Left lung (tissue), 14 donors: ENCODE measurements at places on chromosomes 1 and 21. TPM values are rescaled to one million over a fixed set of nuclear protein-coding genes. Genes with fewer than 3 reads are reported as not detected.

GRCh38 chr21:26095131-26095530 is 75.4 kb downstream of the APP start:
- no peak overlapping the region for H3K4me3 ChIP-seq
- no peak for DNase-seq
- H3K36me3 ChIP-seq = no peaks in the 10 kb centered on the region

GRCh38 chr1:41720861-41721410 is 197.8 kb downstream of the HIVEP3 start:
- no peak overlapping the region for H3K27ac ChIP-seq
- H3K4me3 ChIP-seq = no peak overlapping the region
- no peaks in the 10 kb centered on the region for H3K36me3 ChIP-seq
- no peaks in the 10 kb centered on the region for H3K4me1 ChIP-seq

GRCh38 chr1:180908074-180908765 is 4.5 kb upstream of the KIAA1614 start:
- no peaks in the 10 kb centered on the region for H3K36me3 ChIP-seq
- H3K27me3 ChIP-seq = peaks cover 33% of the 10 kb centered on the region
- H3K4me3 ChIP-seq = no peak overlapping the region
- H3K27ac ChIP-seq = no peak overlapping the region

NAXE gene
- 81.6 TPM for total RNA-seq

HES5 gene
- 1.2 TPM for total RNA-seq
